ENCODE measurements at places on chromosomes 11 and 22.

GRCh38 chr11:6607190-6607795 lies 3.7 kb downstream of the ILK start:
- peak overlapping the region; percentile 100 for H3K27ac ChIP-seq
- DNase-seq = no peak
- H3K36me3 ChIP-seq = peaks cover 55% of the 10 kb centered on the region
- H3K4me1 ChIP-seq = peaks cover 55% of the 10 kb centered on the region
- no peak overlapping the region for H3K4me3 ChIP-seq
- H3K27me3 ChIP-seq = no peaks in the 10 kb centered on the region

GRCh38 chr22:29524442-29525191 lies 28.9 kb downstream of the THOC5 start:
- H3K27ac ChIP-seq = no peak overlapping the region
- DNase-seq = peak; percentile 16
- H3K27me3 ChIP-seq = no peaks in the 10 kb centered on the region
- no peaks in the 10 kb centered on the region for H3K4me1 ChIP-seq

GRCh38 chr11:6544921-6545850 lies 48.1 kb downstream of the DNHD1 start:
- no peaks in the 10 kb centered on the region for H3K4me1 ChIP-seq
- H3K27me3 ChIP-seq = no peaks in the 10 kb centered on the region
- no peak overlapping the region for H3K27ac ChIP-seq
- no peak overlapping the region for H3K4me3 ChIP-seq
- no peak for DNase-seq
- peaks cover 18% of the 10 kb centered on the region for H3K36me3 ChIP-seq

- no peaks in the 10 kb centered on the region for H3K36me3 ChIP-seq
- H3K27me3 ChIP-seq = no peaks in the 10 kb centered on the region
- H3K27ac ChIP-seq = no peak overlapping the region
- peaks cover 2% of the 10 kb centered on the region for H3K4me1 ChIP-seq
- DNase-seq = no peak
These were observed 9.0 kb upstream of the USP28 start for GRCh38 chr11:113884361-113884836.
